ENCODE measurements at places on chromosomes 1 and 21.

DNA sequence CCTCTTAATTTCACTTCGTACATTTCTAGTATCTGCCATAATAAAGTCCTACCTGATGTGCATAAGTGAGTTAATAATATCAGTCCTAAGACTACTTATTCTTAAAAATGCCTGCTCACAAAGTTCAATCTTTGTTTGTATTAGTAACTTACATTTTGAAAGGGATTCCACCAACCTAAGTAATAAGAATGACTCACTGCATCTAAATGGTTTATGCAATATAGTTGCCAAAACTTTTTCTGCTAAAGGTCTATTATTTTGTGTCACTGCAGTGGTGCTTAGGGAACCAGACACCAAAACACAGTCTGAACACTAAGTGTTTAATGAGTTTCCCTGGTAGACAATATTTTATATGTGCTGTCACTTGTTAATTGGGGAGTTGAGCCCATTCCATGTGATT lies 1.8 kb downstream of the ZNF669 start:
- peak; percentile 49 for DNase-seq

DNA sequence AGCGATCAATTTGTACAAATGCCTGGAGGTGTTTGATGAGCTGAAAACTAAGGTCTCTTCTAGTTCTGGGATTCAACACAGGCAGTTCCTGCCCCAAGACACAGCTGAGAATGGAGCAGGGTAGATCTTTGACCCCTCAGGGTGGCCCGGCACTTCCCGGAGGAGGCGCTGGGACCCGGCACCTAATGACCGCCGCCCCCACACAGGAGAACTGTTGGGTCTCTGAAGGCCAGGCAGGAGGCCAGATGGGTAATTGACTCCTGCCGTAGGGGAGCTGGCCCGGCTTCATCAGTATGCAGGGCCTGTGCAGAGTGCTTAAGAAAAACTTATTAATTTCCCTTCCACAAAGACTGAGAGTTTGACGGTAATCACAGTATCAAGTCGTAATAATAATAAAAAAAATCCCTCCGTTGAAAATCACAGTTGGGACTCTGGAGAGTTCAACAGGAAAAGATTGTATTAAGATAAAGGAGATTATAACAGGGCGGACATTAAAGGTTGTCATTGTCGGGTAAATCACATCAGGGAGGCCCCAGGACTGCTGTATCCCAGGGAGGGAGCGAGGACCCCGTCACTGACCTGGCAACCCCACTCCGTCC lies 51.7 kb downstream of the UBIAD1 start:
- DNase-seq, result no peak

GRCh38 chr1:240515505-240515904 lies 96.5 kb downstream of the GREM2 start:
- peak; percentile 18 for DNase-seq

DNA sequence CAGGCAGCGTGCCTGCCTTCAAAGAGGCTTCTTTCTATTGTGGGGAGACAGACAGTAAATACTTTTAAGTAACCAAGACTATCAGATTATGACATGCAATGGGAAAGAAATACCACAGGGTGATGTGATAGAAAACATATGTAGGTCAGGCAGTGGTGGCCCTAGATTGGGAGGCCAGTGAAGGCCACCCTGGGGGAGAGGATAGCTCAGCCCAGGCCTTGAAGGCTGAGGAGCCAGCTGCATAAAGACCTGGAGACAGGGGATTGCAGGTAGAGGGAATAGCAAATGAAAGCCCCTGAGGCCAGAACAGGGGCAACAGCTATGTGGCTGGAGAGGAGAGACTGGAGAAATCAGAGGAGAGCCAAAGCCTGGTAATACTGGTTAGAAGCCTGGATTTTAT lies 4.0 kb downstream of the SOX13 start:
- DNase-seq, result no peak

GRCh38 chr1:228198977-228199590 lies 8.8 kb upstream of the OBSCN start:
- no peak for DNase-seq

DNA sequence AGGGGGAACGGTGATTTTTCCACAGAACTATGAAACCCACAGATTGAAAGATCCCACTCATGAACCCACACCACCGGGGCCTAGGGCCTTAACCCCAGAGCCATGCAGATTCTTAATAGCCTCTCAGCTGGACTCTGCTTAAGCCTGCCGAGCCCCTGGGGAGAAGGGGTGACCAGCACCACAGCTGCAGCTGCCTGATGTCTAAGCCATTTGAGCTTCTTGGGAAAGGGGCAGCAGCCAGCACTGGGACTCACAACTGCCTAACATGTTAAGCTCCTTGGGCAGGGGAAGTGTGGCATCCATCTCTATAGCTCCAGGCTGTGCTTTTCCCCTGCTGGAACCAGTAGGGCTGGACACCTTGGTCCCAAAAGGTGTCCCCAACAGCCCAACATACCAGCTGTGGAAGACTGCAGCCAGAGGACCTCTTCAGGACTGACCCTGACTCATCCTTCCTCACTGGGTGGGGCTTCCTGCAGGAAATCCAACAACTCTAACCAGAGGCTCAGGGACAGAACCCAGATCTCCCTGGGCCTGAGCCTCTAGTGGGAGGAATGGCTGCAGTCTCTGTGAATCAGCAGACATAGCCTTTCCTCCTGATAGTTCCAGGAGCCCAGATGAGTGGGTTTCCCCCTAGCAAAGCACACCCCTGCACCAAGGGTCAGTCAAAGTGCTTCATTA lies 34.6 kb upstream of the FMO3 start:
- DNase-seq, result no peak

- no peak for DNase-seq
Observed at GRCh38 chr1:1629430-1630190, 2.4 kb upstream of the MMP23B start.

GRCh38 chr1:54774820-54775498 lies 10.6 kb upstream of the PARS2 start:
- no peak for DNase-seq

GRCh38 chr1:245160288-245160687 lies 5.5 kb downstream of the KIF26B start:
- no peak for DNase-seq

DNA sequence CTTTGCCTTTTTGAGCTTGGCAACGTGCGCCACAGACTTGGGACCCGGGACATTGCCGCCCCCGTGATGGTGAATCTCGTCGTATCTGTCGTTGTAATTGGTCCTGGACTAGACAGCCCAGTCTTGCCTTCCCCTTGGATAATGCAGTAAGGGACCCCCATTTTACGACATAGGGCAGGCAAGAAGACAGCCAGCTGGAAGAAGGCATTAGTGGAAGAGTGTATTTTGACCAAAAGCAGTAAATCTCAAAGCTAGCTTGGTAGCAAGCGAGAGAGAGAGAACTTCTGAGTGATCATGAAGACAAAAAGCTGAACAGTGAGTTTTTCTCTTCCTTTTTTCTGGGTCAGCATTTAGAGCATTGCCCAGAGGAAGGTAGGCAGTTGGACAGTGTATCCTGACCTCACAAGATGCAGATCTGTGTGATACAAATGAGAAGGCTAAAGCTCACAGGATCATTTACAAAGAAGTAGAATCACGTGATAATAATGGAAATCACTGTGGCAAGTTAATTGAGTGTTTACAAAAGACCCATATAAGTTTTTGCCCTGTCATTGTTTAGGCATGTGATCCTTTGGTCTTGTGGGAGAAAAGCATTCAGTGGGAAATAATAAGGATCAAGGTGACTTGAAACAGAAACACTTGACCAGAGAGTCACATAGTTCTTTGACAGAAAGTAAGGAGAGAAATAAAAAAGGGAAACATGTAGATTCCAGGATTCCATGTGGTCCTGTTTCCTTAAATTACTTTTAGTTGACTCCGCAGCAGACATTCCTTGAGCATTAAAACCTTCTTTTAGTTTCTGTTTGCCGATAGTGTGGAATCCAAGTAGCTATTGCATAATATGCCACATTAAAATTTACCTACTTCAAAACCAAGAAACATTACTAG lies 66.3 kb downstream of the CNST start:
- peak; percentile 96 for DNase-seq

DNA sequence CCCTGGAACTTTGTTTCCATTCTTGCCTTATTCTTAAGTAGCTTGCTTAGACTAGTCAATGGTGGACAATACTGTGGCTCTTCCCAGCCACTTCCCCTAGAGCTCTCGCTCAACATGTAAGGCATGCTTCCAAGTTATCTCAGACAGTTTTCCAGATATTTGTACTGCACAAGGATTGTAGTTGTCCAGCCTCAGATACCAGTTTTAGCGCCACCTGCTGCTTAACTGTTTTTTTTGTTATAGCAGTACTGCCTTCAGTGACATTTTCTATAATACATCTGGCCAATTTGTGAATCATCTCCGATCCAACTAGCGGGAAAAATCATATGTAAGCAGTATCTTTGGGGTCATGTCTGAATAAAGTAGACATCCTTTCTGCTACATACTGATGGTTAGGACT lies 346.7 kb upstream of the ADGRL4 start:
- peak; percentile 64 for DNase-seq

- DNase-seq, result peak; percentile 19
Observed at GRCh38 chr1:42006836-42007235, 88.1 kb upstream of the HIVEP3 start.

- DNase-seq, result no peak
Observed at GRCh38 chr1:47340227-47340626, 6.6 kb downstream of the CMPK1 start.

DNA sequence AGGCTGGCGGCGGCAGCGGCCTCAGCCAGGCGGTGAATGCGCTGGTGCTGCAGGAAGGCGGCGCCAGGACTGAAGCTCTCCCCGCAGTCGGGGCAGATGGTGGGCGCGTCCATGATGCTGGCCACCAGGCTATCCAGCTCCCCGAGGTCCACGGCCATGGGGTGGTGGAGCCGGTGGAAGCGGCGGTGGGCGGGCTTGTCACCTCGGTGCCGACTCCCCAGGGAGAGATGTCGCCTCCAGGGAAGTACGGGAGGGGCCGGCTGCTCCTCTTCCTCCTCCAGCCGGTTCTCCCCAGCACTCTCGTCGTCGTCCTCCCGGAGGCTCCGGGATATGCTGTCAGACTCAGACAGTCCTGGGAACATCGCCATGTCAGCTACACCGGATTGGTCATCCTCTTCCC lies 24.4 kb downstream of the ZNF697 start:
- DNase-seq, result no peak

- no peak for DNase-seq
Observed at GRCh38 chr1:218211241-218211640, 73.9 kb upstream of the RRP15 start.

- no peak for DNase-seq
Observed at GRCh38 chr1:175133673-175134435, 58.7 kb downstream of the KIAA0040 start.

- peak; percentile 34 for DNase-seq
Observed at GRCh38 chr1:12615159-12615864, 2.7 kb downstream of the DHRS3 start.

GRCh38 chr21:27082431-27083010 lies 115.6 kb upstream of the ADAMTS5 start:
- no peak for DNase-seq

- DNase-seq, result no peak
Observed at GRCh38 chr1:204579681-204580080, 63.5 kb downstream of the MDM4 start.

DNA sequence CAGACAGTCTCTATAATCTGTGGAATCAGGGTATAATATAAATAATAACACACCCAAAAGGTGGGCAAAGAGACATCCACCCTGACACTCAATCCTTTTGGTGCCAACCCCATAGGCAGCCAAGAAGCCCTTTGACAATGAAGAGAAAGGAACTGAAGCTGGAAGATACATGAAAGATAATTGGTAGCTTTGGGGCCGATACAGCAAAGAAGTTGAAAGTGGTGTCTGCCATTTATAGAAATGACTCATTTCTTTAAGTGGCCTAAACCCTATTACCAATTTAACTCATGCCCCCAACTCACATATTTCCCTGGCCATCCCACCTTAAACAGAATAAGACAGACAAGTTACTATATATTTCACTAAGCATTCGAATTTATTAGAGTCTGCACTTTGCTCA lies 167.0 kb downstream of the ZC3H11B start:
- no peak for DNase-seq

- no peak for DNase-seq
Observed at GRCh38 chr21:42151948-42152220, 67.1 kb upstream of the ABCG1 start.

- DNase-seq, result no peak
Observed at GRCh38 chr1:235050911-235051360, 77.7 kb downstream of the TOMM20 start.

DNA sequence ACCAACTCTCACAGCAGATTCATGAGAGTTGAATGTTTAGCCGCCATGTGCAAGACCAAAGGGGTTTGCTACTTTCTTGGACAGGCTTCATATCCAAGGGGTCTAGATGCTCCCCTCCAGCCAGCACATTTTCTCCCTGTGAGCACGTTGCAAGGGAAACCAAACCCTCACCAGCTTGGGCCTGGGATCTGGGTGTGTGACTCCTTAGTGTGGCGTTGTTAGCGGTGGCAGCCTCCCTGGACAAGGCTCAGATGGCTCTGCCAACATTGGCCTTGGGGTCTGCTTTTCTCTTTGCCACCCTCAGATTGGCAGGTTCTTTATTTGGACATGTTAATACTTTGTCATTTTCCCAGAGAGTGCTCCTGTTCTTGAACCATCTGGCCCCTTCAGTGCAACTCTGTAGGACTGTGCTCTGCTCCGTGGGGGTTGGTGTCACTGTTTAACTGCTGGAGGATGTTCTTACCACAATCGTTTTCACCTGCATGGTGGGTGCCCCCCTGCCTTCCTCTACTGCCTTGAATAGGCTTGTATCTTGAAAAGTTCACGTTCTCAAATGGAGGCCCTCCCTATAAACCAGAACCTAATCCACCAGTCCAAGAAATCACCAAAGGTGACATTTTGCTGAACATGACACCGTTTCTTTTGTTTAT lies 13.4 kb downstream of the ABCG1 start:
- DNase-seq, result no peak

GRCh38 chr1:235972311-235972689 lies 92.6 kb downstream of the NID1 start:
- peak; percentile 87 for DNase-seq

DNA sequence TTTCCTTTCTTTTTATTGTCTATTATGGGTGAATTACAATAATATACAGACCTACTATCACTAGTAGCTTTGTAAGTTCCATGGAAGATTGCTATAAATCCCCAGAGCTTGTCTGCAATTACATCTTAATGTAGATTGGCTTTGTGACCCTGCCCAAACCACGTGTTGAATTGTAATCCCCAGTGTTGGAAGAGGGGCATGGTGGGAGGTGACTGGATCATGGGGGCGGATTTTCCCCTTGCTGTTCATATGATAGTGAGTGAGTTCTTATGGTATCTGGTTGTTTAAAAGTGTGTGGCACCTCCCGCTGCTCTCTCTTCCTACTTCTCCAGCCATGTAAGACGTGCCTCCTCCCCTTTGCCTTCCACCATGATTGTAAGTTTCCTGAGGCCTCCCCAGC lies 34.9 kb upstream of the CDC42BPA start:
- no peak for DNase-seq

DNA sequence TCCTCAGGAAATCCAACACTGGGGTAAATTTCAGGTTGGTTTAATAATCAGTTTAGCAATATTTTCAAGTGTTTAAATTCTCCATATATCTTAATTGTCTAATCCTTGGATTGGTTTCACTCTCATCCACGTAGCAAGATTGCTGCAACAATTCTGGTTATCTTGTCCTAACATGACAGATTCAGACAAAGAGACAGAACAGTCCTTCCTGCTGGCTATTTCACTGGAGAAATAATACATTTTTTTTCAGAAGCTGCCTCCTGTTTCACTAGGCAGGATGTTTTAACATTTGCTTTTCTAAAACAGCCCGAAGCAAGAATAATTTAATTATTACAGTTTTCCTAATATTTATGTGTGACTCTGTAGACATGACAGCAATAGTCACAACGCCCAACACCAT lies 2011.2 kb downstream of the NCAM2 start:
- no peak for DNase-seq

- no peak for DNase-seq
Observed at GRCh38 chr1:205590777-205591513, 40.9 kb downstream of the ELK4 start.

- DNase-seq, result peak; percentile 29
Observed at GRCh38 chr1:212782422-212783154, 9.0 kb downstream of the NSL1 start.
